NCI-H1048 (cell line): ENCODE measurements at places on chromosomes 1 and 21.

DNA sequence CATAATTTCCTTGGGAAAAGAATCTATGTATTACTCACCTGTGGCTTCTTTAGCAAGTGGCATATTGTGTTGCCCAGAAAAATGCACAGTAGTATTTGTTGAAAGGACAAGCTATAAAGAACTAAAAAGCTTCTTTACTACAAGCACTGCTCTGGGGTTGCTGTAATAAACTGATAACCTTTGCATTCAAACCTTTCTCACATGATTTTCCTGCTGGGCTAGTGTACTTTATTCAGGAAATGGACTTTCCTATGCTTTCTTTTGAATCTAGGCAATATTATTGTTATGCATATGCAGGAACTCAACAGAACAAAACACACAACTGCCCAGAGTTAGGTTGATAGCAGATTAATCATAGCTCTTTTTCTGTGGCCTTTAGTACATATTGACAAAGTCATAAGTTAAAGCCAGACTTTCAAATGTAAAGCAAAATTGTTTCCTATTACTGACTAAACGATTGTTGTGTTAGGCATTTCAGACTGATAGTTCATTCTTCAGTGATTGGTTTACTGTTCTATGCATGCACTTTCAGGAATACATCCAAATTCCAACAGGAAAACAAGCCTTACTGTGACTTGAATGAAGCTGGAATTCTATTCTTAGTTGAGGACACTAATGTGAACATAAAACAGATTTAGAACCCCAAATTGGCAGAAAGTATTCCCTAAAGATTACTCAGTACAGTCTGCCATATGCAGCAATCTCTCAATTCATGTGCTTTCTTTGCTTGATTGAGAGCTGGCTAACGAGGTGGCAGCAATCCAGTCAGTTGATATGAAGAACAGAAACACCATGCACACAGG is 564.3 kb upstream of the NEGR1 start:
- no peak for DNase-seq

GRCh38 chr1:173009597-173009996 is 41.1 kb downstream of the TNFSF18 start:
- no peak for DNase-seq

- no peak for DNase-seq
These were observed 7.0 kb upstream of the SLC26A9 start for GRCh38 chr1:205950280-205950679.

DNA sequence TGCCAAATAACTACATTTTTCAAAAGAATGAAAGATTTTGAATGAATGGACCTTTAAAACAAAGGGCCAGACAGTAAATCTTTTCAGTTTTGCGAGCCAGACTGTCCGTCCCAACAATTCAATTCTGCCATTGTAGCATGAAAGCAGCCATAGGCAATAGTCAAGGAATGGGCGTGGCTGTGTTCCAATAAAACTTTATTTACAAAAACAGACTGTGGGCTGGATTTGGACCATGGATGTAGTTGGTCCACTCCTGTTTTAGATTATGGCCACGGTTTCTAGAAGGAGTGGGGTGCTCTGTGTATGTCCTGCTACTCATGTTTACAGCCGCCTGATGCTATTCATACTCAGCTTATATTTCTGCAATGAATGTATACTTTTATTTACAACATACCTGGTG is 474.7 kb downstream of the CAMTA1 start:
- DNase-seq: no peak

DNA sequence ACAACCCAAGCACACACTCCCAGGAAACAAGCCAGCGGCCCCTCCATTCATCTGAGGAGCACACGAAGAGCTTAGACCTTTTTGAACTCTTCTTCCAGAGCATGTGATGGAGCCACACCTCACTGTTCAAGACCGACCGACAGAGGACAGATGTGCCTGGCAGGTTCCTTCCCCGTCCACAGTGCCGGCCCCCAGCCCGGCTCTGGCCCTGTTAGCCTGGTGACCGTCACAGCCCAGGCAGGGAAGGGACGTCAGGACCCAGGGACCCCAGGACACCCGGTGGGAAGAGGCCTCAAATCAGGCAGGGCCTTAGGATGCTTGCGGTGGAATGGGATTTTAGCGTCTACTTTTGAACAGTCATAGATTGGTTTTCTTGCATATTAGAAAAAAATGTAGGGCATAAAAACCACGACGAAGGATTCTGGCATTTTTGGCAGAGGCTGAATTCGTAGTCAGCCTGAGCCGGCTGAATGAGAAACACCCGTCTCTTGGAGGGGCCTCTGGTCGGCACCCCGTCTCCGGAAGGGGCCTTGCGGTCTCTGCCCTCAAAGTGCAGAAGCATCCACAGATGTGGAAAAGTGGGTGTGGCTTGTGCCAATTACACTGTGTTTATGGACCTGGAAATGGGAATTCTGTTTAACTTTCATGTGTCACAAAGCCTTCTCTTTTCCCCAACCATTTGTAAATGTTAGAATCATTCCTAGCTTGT is 79.3 kb downstream of the SIK1 start:
- no peak for DNase-seq

GRCh38 chr1:174040387-174040786 is 18.2 kb upstream of the RC3H1 start:
- no peak for DNase-seq

GRCh38 chr1:51714374-51715019 is 97.6 kb downstream of the OSBPL9 start:
- DNase-seq: no peak

DNA sequence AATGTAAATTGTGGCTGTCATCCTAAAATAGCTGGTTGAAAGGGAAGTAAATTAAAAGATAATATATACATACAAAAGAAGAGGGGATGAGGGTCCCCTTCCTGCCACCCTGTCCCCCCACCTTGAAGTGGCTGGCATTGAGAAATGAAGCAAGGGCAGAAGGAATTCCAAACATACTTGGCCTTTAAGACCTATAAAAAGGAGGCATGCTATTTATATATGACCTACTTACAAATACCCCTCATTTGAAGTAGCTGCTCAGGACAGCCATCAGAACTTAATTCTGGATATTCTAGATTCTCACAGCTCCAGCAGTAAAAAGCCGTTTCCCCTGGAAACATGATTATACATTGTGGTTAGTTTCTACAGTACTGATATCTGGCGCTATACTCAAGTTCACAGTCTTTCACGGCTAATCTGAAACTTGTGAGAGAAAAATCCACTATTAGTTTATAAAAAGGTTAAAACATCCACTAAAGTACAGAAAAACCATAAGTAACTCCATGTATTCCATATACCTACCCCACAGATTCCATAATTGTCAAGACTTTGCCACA is 9.6 kb upstream of the MAP10 start:
- DNase-seq: no peak

GRCh38 chr1:6477039-6477820 is 11.3 kb upstream of the TNFRSF25 start:
- no peak for DNase-seq

DNA sequence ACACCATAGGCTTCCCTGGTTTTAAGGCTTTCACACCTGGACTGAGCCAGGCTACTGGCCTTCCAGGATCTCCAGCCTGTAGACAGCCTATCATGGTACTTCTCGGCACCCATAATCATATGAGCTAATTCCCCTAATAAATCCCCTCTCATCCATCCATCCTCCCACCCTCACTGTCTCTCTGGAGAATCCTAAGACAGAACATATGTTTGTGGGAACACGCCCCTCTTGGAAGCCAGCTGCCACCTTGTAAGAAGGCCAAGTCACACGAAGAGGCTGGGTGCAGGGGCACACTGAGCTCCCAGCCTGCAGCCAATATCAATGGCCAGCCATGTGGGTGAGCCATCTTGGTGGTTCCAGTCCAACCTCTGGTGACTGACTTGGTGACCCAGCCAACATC is 7.4 kb downstream of the CLCC1 start:
- no peak for DNase-seq

GRCh38 chr1:199743227-199743626 is 284.3 kb upstream of the NR5A2 start:
- DNase-seq: no peak

DNA sequence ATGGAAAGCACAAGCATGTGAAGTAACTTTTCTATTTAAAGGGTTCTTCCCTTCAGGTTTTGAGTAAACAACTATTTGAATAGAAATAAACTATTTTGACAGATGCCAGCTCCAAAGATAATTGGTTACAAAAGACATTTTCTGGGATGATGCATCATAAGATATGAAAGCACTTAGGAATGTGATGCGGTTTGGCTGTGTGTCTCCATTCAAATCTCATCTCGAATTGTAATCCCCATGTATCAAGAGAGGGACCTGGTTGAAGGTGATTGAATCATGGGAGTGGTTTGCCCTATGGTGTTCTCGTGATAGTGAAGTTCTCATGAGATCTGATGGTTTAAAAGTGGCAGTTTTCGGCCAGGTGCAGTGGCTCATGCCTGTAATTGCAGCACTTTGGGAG is 6.4 kb downstream of the DISP1 start:
- no peak for DNase-seq

- no peak for DNase-seq
These were observed 3.4 kb upstream of the SLC25A34 start for GRCh38 chr1:15732686-15733081.
